ENCODE measurements at places on chromosomes 12 and 14.
A peak's percentile ranks its signal among the peaks of the same experiment; 100 is the strongest.

DNA sequence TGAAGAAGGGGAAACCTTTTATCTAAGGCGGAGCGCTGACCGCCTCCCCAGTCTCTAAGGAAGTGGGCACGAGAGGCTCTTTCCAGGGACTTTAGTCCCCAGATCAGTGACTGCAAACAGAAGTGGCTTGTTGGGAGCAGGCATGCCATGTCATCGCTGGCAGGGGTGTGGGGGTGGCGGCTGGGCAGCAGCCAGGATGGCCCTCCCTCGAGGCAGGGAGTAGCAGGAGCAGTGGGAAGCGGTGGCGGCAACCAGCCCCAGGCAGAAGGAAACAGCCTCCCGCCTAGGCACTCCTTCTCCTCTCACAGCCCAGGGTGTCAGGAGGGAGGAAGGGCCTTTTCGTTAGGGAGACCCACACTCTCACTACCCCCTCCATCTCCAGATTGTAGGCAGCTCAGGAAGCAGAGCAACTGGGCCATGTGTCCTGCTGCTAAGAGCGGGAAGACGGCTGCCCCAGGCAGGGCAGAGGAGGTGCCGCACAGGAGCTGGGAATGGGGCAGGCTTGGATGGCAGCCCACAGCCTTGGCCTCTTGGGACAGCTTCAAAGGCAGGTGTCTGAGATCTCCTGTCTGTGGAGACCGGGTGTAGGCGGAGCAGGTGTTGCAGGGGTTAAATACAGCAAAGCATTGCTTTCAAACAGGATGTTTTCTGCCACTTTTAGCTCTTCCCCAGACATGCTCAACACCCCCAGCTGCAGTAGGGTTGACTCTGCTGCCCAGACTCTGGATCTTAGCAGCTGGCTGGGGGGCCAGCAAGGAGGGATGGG, 21.8 kb downstream of the VDR start:
- peak; percentile 75 for DNase-seq

DNA sequence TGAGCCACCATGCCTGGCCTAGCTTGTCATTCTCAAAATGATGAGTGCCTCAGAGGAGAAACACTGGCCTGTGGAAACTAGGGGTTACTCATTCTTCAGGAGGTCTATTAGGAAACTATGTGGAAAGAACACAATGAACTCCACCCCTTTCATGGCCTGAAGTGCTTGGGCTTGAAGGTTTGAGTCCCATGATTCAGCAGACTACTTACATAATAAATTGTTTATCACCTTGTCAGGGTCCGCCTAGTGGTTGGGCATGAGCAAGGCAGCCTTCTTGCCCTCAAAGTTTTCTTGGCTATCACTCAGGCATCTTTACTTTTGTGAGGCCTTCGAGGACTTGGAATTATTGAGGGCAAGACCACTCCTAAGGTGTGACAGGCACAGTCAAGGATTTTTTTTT, 251.2 kb downstream of the ACSS3 start:
- DNase-seq = no peak

DNA sequence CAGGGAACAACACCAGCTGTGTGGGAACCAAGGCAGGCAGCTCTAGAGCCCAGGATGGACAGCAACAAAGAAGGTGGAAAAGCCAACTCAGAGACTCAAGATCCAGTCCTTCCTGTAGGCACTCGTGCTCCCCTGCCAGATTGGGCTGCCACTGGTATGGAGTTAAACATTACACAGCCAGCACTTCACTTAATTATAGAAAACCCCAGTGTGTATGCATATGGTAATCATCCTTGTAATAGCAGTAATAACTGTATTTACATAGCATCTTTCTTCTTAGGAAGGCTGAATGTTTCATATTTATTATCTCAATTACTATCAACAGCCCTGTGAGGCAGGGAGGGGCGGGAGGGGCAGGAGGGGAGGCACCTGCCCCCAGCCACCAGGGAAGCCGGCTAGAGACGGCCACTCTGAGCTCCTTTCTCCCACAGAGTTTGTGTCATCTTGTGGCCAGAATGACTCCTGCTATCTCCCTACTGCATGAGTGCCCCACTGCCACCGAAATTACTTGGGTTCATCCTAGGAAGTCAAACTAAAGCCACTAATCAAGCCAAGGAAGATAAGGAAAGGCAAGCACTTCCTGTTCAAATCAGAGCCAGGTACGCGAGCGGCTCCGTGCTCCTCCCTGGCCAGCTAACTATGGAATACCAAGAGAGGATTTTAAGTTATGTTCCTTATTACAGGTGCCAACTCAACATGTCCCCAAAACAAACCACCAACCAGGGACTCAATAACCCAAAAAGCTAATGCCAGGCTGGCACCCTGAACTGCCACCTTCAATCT, 15.7 kb upstream of the RAB35 start:
- DNase-seq = no peak

DNA sequence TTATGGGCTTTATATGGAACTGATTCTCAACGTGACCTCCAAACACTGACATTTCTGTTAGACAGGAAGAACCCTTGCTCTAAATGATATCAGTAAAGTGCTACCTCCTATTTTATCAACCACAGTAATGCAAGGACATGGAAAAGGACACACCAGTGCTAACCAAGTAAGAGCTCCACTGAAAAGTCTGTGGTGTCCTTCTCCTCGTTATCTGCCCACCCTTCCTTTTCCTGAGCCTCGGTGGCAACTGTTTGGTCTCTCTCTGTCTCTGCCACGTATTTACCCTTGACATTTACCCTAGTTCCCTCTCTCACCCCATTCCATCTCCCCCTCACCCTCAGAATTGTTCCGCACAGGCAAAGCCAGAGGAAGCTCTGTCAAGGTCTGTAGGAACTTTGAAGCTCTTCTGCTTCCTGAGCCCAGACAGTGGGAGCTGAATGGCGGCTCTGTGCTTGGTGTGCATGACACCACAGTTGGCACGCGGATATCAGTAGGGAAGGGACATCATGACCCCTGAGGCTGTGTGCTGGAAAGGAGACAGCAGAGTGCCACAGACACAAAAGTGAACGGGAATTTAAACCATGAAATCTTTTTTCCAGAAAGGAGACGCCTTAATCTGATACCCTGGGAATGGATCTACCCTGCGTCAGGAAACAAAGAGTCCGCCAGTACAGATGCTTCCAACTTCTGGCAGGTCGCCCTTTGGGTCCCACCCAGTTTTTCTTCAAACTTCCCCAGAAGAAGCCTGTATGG, 50.8 kb downstream of the NTN4 start:
- DNase-seq = peak; percentile 34

- no peak for DNase-seq
Measured at GRCh38 chr12:116613256-116613655, 54.1 kb downstream of the MAP1LC3B2 start.

Measured in lower lobe of right lung (tissue), 2 donors.